ENCODE measurements at places on chromosomes 12 and 14. TPM values are rescaled to one million over a fixed set of nuclear protein-coding genes. Genes with fewer than 3 reads are reported as not detected.
A peak's percentile ranks its signal among the peaks of the same experiment; 100 is the strongest.

Gene SERPINA9
- polyA plus RNA-seq: not detected

Gene ITGA7
- 573 TPM for polyA plus RNA-seq

- no peaks in the 10 kb centered on the region for H3K27me3 ChIP-seq
- no peak overlapping the region for H3K4me3 ChIP-seq
- no peak overlapping the region for H3K27ac ChIP-seq
- H3K36me3 ChIP-seq: no peaks in the 10 kb centered on the region
These were observed 52.5 kb upstream of the PLEKHG7 start for GRCh38 chr12:92650228-92650822.

GRCh38 chr12:116336542-116337065 is 59.1 kb upstream of the MED13L start:
- H3K36me3 ChIP-seq: no peaks in the 10 kb centered on the region
- no peak overlapping the region for H3K27ac ChIP-seq
- H3K4me1 ChIP-seq: no peaks in the 10 kb centered on the region
- H3K27me3 ChIP-seq: no peaks in the 10 kb centered on the region
- no peak overlapping the region for H3K4me3 ChIP-seq

- no peak overlapping the region for H3K27ac ChIP-seq
- H3K27me3 ChIP-seq: no peaks in the 10 kb centered on the region
- H3K4me3 ChIP-seq: no peak overlapping the region
- no peak for DNase-seq
These were observed 10.9 kb downstream of the ZNF664 start for GRCh38 chr12:123983822-123984485.

DNA sequence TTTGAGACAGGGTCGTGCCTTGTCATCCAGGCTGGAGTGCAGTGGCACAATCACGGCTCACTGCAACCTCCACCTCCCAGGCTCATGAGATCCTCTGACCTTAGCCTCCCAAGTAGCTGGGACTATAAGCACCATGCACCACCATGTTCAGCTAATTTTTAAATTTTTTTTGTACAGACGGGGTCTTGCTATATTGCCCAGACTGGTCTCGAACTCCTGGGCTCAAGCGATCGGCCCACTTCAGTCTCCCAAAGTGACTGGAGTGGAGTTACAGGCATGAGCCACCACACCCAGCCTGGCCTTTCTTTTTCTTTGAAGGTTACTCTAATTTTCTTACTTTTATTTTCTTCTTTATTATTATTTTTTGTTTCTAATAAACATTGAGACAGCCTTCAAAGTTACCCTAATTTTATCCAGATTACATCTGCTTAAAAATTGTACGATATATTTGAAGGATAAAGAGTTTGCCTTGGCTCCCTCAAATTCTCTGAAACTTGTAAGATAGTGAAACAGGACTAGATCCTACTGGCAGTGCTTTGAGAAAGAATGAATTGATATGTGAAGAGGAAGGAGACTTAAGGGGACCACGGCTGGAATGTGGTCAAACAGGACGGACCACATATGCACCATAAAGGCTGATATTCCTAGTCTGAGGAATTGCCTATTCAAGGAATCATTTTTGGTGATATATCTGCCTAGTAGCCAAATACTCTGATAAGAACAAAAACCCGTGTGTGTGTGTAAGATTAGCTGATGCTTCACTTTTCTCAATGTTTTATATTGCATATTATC is 14.1 kb upstream of the SINHCAF start:
- no peak overlapping the region for H3K27ac ChIP-seq
- H3K36me3 ChIP-seq: no peaks in the 10 kb centered on the region
- no peaks in the 10 kb centered on the region for H3K27me3 ChIP-seq
- no peaks in the 10 kb centered on the region for H3K4me1 ChIP-seq

Gene KLRC2
- polyA plus RNA-seq: not detected

- no peak overlapping the region for H3K4me3 ChIP-seq
- H3K27ac ChIP-seq: no peak overlapping the region
- peaks cover 29% of the 10 kb centered on the region for H3K4me1 ChIP-seq
- no peak for DNase-seq
- no peaks in the 10 kb centered on the region for H3K27me3 ChIP-seq
These were observed 5.6 kb downstream of the SLC11A2 start for GRCh38 chr12:51020448-51021182.

Gene APOLD1
- 24.6 TPM for polyA plus RNA-seq

- no peaks in the 10 kb centered on the region for H3K36me3 ChIP-seq
- H3K27me3 ChIP-seq: no peaks in the 10 kb centered on the region
- H3K27ac ChIP-seq: no peak overlapping the region
These were observed 266.4 kb downstream of the LRFN5 start for GRCh38 chr14:41872931-41873685.

Gene RTN1
- polyA plus RNA-seq: 0.15 TPM

DNA sequence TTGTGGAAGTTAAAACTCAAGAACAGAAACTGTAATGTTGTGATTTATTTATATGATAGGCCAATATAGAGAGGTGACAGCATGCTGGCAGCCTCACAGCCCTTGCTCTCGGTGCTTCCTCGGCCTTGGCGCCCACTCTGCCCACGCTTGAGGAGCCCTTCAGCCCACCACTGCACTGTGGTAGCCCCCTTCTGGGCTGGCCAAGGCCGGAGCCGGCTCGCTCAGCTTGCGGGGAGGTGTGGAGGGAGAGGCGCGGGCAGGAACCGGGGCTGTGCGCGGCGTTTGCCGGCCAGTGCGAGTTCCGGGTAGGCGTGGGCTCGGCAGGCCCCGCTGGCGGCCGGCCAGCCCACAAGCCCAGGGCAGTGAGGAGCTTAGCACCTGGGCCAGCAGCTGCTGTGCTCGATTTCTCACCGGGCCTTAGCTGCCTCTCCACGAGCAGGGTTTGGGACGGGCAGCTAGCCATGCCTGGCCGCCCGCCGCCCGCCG is 65.8 kb upstream of the SLC8A3 start:
- peak; percentile 41 for DNase-seq
- no peaks in the 10 kb centered on the region for H3K36me3 ChIP-seq
- H3K4me1 ChIP-seq: no peaks in the 10 kb centered on the region
- peaks cover 12% of the 10 kb centered on the region for H3K27me3 ChIP-seq

Gene PTCSC3
- not detected for polyA plus RNA-seq

GRCh38 chr12:1527789-1528188 is 66.6 kb downstream of the FBXL14 start:
- no peaks in the 10 kb centered on the region for H3K4me1 ChIP-seq
- no peak overlapping the region for H3K4me3 ChIP-seq
- no peaks in the 10 kb centered on the region for H3K36me3 ChIP-seq

DNA sequence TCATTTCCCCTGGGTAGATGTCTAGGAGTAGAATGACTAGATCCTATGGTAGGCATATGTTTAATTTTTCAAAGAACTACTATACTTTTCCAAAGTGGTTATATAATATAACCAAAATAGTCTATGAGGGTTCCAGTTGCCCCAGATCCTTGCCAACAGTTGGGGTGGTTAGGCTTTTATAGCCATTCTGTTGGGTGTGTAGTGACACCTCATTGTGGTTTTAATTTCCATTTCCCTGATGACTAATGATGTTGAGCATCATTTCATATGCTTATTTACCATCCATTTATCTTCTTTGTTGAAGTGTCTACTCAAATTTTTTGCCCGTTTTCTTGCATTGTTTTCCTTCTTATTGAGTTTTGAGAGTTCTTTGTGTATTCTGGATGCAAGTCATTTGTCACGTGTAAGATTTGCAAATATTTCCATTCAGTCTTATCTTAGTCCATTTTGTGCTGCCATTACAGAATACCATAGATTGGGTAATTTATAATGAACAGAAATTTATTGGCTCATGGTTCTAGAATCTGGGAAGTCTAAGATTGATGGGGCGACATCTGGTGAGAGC is 4.7 kb downstream of the SYNE2 start:
- H3K27ac ChIP-seq: no peak overlapping the region
- H3K27me3 ChIP-seq: no peaks in the 10 kb centered on the region
- H3K4me3 ChIP-seq: no peak overlapping the region
- H3K4me1 ChIP-seq: peaks cover 17% of the 10 kb centered on the region
- no peaks in the 10 kb centered on the region for H3K36me3 ChIP-seq
- DNase-seq: no peak

GRCh38 chr12:121110211-121110940 is 22.3 kb upstream of the P2RX7 start:
- no peaks in the 10 kb centered on the region for H3K4me1 ChIP-seq
- no peaks in the 10 kb centered on the region for H3K27me3 ChIP-seq
- DNase-seq: peak; percentile 62
- no peak overlapping the region for H3K4me3 ChIP-seq

Gene BICDL1
- polyA plus RNA-seq: 0.12 TPM

DNA sequence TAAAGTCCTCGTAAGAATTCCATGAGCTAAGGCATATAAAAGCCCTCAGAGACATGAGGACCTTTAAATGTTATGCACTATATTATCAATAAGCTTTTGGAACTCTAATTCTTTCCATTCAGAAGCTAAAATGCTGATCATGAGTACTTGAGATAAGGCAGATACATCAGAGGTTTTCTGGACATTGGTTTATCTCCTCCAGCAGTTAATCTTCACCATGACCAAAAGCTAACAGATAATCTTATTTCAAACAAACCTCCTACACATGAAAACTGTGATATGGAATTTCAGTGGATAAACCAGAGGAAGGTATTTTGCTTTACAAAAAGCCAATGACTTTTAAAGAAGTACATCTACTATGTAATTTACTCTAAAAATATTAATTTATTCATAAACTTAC is 97.9 kb upstream of the BBS10 start:
- no peaks in the 10 kb centered on the region for H3K36me3 ChIP-seq
- DNase-seq: no peak
- no peaks in the 10 kb centered on the region for H3K27me3 ChIP-seq
- no peaks in the 10 kb centered on the region for H3K4me1 ChIP-seq

Gene DEGS2
- 0.08 TPM for polyA plus RNA-seq

- H3K36me3 ChIP-seq: no peaks in the 10 kb centered on the region
- no peak for DNase-seq
- no peaks in the 10 kb centered on the region for H3K27me3 ChIP-seq
- no peak overlapping the region for H3K27ac ChIP-seq
These were observed 20.7 kb downstream of the SLC7A7 start for GRCh38 chr14:22794551-22794951.

DNA sequence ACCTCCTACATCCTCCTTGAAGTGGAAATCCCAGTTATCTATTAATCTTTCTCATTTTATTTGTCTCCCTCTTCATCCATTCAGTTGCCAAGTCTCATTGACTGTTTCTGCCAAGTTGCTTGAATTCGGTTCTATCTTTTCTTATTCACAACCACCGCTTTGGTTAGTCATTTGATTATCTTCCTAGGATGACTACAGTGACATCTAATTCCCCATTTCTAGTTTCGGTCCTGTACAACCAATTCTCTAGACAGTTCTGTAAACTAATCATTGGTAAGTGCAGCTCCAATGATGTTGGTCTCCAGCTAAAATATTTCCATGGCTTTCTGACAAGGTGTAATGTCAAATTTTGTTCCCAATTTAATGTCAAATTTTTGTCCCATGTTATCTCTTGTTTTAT is 220.1 kb downstream of the ADAMTS20 start:
- no peaks in the 10 kb centered on the region for H3K4me1 ChIP-seq
- DNase-seq: no peak
- H3K27ac ChIP-seq: no peak overlapping the region
- no peaks in the 10 kb centered on the region for H3K36me3 ChIP-seq
- H3K27me3 ChIP-seq: no peaks in the 10 kb centered on the region

- H3K4me3 ChIP-seq: no peak overlapping the region
- no peaks in the 10 kb centered on the region for H3K27me3 ChIP-seq
- no peak overlapping the region for H3K27ac ChIP-seq
These were observed 4.9 kb downstream of the TSPAN8 start for GRCh38 chr12:71152851-71153250.

Gene ADAM20
- 0.19 TPM for polyA plus RNA-seq

Gene CAPZA3
- not detected for polyA plus RNA-seq

GRCh38 chr12:52084491-52085231 is 5.2 kb downstream of the SMIM41 start:
- no peak for DNase-seq
- no peak overlapping the region for H3K27ac ChIP-seq
- H3K4me1 ChIP-seq: peaks cover 19% of the 10 kb centered on the region

DNA sequence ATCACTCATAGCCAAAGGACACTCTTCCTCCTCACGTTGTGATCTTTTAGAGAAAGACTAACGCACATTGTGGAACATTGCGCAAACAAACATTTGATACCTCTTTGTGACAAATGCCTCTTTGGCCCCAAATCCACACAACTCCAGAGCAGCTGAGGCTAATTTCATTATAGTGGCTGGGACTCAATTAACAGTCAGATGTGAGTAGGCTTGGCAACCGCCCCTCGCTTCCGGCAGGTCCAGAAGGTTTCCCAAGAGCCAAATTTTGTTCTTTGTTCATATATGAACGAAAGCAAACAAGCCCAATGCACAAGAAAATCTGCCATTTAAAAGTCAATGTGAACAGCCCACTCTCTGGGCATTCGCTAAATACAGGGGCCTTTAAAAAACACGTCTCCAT is 273.9 kb downstream of the GLT1D1 start:
- no peak overlapping the region for H3K4me3 ChIP-seq
- H3K36me3 ChIP-seq: no peaks in the 10 kb centered on the region
- no peaks in the 10 kb centered on the region for H3K4me1 ChIP-seq
- no peak for DNase-seq

Gene ANGEL1
- polyA plus RNA-seq: 9.5 TPM

DNA sequence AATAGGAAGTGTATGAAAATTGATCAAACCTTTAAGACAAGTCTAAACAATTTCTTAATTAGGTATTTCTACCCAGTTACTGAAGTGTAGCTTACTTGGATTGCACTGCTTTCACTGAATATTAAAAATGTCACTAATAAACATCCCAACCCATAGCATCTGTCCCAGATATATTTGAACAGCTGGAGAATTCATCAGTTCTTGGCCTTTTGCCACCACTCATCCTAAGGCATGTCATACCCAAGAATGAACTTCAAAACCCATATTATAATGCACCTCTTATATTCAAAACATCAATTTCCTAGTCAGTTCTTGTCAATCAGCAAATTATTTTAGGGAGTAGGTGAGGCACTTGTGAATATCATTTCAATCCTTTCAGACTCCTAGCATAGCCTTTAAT is 392.3 kb downstream of the PAWR start:
- H3K27me3 ChIP-seq: no peaks in the 10 kb centered on the region
- H3K27ac ChIP-seq: no peak overlapping the region
- H3K36me3 ChIP-seq: no peaks in the 10 kb centered on the region
- H3K4me3 ChIP-seq: no peak overlapping the region
- no peak for DNase-seq

Gene RPL10L
- polyA plus RNA-seq: not detected

DNA sequence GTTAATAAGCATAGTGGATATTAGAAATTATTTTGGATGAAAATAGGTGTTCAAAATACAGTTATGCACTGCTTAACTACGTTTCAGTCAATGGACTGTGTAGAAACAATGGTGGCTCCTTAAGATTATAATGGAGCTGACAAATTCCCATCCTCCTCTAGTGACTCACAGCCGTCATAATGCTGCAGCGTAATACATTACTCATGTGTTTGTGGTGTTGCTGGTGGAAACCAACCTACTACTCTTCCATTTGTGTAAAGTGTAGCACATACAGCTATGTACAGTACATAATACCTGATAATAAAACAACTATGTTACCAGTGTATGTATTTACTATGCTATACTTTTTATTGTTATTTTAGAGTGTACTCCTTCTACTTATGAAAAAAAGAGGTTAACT is 111.2 kb upstream of the TMCC3 start:
- no peak for DNase-seq
- H3K4me1 ChIP-seq: no peaks in the 10 kb centered on the region
- H3K36me3 ChIP-seq: no peaks in the 10 kb centered on the region
- no peak overlapping the region for H3K27ac ChIP-seq
- no peaks in the 10 kb centered on the region for H3K27me3 ChIP-seq
